ENCODE measurements at places on chromosomes 12 and 14.

GRCh38 chr12:128938886-128939285, 85.6 kb downstream of the GLT1D1 start:
- DNase-seq, result no peak

- DNase-seq, result no peak
Observed at GRCh38 chr12:46908236-46908935, 82.6 kb upstream of the SLC38A4 start.

- no peak for DNase-seq
Observed at GRCh38 chr12:118734266-118734665, 247.1 kb upstream of the SRRM4 start.

DNA sequence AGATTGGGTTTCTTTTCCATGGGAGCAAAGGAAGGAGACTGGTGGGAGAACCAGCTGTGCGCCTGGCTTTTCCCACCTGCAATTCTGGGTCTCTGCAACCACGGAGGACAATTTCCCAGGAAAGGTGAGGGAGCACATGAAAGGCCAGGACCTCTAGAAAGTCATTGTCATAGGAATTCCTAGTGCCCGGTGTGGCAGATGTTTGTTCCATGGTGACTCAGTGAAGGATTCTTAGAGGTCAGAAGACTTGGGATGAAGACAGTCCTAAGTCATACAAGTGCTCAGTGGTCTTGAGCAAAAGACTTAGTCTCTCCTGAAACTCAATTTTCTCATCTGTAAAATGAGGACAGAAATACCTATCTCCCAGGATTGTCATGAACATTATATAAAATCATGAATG, 51.3 kb downstream of the KCNA5 start:
- no peak for DNase-seq

DNA sequence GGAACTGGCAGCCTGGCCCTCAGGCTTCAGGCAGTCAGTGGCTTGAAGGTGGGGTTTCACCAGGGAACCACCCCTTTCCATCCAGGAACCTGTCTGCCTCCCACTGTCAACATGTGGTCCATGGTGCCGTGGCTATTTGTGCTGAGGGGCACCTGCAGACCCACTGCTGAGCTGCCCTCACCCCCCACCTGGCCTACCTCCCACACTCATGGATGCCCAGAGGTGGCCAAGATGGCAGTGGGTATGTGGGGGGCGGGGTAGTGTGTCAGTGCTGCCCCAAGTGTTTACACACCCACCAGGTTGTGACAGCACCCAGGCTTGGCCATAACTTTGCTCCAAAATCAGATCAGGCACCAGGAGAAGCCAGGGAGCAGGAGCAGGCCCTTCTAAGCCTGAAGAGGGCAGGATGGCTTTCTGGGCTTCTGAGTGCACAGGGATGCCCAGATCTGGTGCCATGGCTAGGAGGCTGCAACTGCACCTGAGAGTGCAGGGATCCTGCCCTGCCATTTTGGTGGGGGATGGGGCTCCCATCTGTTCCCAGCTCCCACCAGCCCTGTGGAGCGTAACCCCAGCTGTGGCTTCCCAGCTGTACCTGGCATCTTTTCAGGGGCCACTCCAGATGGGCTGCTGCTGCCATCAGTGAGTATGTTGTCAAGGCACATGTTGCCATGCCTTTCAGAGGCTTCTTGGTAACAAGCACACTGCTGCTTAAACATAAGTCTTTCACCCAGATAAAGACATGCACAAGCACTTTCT, 263.9 kb downstream of the LRIG3 start:
- no peak for DNase-seq

Measured in activated CD4-positive, alpha-beta T cell treated with anti-CD3 and anti-CD28 coated beads, Interleukin-2, Interleukin-4, amounts not matched to agents 100 ng/mL and 50 ng/mL, durations not matched to agents 16 hours and 8 hours (primary cell).